ENCODE measurements at places on chromosomes 13 and 19. TPM values are rescaled to one million over a fixed set of nuclear protein-coding genes. Genes with fewer than 3 reads are reported as not detected.

GRIK5 gene
- polyA plus RNA-seq, result 0.94 TPM

GRCh38 chr19:17680230-17680722 lies 7.9 kb downstream of the UNC13A start:
- peak; percentile 86 for DNase-seq
- no peaks in the 10 kb centered on the region for H3K36me3 ChIP-seq
- peak overlapping the region; percentile 60 for H3K4me3 ChIP-seq

SH2D3A gene
- polyA plus RNA-seq, result 10.0 TPM

- H3K27me3 ChIP-seq, result peaks cover 5% of the 10 kb centered on the region
- peak overlapping the region; percentile 55 for H3K27ac ChIP-seq
- DNase-seq, result no peak
- H3K4me3 ChIP-seq, result no peak overlapping the region
- H3K36me3 ChIP-seq, result no peaks in the 10 kb centered on the region
These were observed 31.2 kb upstream of the RCBTB2 start for GRCh38 chr13:48564056-48564455.

DNA sequence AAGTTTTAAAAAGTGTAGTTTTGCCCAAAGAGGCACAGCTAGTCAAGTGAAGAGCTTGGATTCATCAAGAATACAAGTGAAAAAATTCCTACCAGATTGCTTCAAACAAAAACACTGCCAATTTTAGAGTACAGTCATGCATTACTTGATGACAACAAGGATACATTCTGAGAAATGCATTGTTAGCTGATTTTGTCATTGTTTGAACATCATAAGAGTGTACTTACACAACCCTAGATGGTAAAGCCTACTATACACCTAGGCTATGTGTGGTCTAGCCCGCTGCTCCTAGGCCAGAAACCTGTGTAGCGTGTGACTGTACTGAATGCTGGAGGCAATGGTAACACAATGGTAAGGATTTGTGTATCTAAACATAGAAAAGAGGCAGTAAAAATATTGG lies 41.1 kb downstream of the TMTC4 start:
- H3K4me3 ChIP-seq, result no peak overlapping the region
- H3K27me3 ChIP-seq, result no peaks in the 10 kb centered on the region
- no peak for DNase-seq
- no peaks in the 10 kb centered on the region for H3K4me1 ChIP-seq
- peaks cover 49% of the 10 kb centered on the region for H3K36me3 ChIP-seq

DNA sequence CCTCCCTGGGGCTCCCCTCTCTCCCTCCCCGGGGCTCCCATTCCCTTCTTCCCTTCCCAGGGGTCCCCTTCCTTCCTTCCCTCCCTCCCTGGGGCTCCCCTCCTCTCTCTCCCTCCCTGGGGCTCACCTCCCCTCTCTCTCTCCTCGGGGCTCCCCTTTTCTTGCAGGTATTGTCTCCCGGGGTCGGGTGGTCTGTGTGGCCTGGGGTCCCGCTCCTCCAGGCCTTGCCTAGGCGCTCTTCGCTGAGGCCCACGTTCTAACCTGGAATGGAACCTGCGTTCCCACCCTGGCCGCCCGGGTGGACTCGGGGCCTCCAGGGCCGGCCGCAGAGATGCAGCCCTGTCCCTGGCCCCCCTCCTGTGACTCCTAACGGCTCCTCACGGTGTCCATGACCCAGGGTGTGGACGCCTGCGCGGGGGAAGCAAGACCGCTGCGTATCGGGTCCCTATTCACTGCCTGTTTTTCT lies 940 bp upstream of the DCUN1D2 start:
- H3K4me3 ChIP-seq, result peak overlapping the region; percentile 85
- H3K36me3 ChIP-seq, result no peaks in the 10 kb centered on the region
- peaks cover 65% of the 10 kb centered on the region for H3K4me1 ChIP-seq
- peak; percentile 89 for DNase-seq
- no peaks in the 10 kb centered on the region for H3K27me3 ChIP-seq
- peak overlapping the region; percentile 92 for H3K27ac ChIP-seq

DNA sequence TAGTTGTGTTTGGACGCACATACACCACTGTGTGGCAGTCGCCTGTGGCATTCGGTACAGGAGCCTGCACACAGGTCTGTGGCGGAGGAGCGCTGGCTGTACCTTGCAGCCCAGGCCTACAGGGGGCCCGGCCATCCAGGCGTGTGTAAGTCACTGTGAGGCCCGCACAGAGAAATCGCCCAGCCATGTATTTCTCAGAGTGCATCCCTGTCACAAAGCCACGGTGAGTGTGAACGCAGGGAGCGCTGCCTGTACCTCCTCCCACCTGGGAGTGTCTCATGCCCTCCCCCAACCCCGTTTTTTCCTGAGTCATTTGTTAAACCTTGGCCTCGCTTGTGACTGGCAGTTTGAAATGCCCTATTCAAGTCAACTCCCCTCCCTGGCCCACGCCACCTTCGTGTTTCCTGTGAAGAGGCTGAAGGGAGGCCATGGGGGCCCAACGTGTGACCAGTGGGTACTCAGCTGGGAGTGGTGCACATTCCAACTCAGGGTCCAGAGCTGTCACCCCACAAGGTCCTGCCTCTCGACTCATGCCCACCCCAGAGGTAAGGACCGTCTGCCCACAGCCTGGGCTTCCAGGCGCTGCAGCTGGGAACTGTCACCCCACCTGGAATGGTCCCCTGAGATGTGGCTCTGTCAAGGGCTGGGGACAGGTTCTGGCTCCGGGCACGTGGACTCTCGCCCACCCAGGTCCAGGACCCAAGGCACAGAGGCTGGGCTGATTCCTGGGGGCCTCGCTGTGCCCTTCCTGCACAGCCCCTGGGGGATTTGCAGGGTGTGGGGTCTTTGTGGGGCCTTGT lies 11.6 kb upstream of the RASA3 start:
- no peaks in the 10 kb centered on the region for H3K27me3 ChIP-seq
- peak; percentile 85 for DNase-seq
- peaks cover 21% of the 10 kb centered on the region for H3K4me1 ChIP-seq

DNA sequence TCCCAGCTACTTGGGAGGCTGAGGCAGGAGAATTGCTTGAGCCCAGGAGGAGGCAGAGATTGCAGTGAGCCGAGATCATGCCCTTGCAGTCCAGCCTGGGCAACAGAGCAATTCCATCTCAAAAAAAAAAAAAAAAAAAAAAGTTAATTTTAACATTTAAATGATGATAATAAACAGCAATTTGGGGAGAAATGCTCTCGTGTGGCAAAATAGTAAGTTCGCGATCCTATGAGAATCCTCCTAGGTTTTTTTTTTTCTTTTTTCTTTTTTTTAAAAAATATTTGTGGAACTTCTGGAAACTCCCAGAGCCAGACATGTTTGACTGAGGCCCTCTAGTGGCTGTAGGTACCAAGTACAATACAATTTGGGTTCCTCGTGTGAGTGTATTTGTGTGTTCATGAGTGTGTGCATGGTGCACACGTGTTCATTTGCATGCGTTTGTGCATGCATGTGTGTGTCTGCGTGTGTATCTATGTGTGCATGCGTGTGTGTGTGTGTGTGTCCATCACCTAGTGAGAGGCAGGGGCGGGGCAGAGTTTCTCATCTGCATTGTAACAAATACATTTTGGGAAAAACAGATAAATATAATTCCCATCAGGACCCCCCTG lies 31.2 kb downstream of the TMPRSS9 start:
- H3K4me3 ChIP-seq, result no peak overlapping the region
- H3K36me3 ChIP-seq, result no peaks in the 10 kb centered on the region
- H3K27ac ChIP-seq, result no peak overlapping the region
- H3K27me3 ChIP-seq, result no peaks in the 10 kb centered on the region
- no peak for DNase-seq

- no peak overlapping the region for H3K27ac ChIP-seq
- no peak for DNase-seq
- no peaks in the 10 kb centered on the region for H3K27me3 ChIP-seq
- H3K4me3 ChIP-seq, result no peak overlapping the region
These were observed 8.8 kb downstream of the SPPL2B start for GRCh38 chr19:2337329-2337707.

DNA sequence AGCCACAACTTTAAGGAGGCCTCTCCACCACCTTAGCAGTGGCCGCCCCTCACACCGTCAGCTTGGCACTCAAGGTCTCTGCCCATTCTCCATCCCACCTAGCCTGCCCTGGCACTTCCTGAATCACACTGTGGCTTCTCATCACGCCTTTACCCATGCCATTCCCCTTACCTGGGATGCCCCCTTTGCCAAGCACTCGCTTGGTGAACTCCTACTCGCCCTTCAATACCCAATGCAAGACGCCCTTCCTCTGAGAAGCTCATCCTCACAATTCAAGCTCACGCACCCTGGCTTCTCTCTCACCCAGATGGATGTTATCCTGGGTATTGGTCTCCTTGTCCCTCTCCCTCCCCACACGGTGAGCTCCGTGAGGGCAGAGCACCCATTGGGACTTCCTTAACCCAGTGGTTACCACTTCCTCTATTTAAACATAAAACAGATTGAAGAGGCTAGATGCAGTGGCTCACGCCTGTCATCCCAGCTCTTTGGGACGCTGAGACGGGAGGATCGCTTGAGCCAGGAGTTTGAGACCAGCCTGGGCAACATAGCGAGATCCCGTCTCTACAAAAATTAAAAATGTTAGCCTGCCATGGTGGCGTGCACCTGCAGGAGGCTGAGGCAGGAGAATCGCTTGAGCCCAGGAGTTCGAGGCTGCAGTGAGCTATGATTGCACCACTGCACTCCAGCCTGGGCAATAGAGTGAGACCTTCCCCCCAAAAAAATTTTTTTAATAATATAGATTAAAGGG lies 12.6 kb upstream of the SHD start:
- peaks cover 6% of the 10 kb centered on the region for H3K36me3 ChIP-seq
- no peak overlapping the region for H3K4me3 ChIP-seq
- H3K27me3 ChIP-seq, result no peaks in the 10 kb centered on the region
- peaks cover 14% of the 10 kb centered on the region for H3K4me1 ChIP-seq

- H3K4me1 ChIP-seq, result peaks cover 38% of the 10 kb centered on the region
- DNase-seq, result peak; percentile 79
- H3K36me3 ChIP-seq, result no peaks in the 10 kb centered on the region
- peaks cover 31% of the 10 kb centered on the region for H3K27me3 ChIP-seq
These were observed 1.2 kb downstream of the TBC1D4 start for GRCh38 chr13:75480671-75481175.

CD209 gene
- polyA plus RNA-seq, result 0.42 TPM

PLIN5 gene
- 2.2 TPM for polyA plus RNA-seq

SIGLEC12 gene
- 2.0 TPM for polyA plus RNA-seq

DNA sequence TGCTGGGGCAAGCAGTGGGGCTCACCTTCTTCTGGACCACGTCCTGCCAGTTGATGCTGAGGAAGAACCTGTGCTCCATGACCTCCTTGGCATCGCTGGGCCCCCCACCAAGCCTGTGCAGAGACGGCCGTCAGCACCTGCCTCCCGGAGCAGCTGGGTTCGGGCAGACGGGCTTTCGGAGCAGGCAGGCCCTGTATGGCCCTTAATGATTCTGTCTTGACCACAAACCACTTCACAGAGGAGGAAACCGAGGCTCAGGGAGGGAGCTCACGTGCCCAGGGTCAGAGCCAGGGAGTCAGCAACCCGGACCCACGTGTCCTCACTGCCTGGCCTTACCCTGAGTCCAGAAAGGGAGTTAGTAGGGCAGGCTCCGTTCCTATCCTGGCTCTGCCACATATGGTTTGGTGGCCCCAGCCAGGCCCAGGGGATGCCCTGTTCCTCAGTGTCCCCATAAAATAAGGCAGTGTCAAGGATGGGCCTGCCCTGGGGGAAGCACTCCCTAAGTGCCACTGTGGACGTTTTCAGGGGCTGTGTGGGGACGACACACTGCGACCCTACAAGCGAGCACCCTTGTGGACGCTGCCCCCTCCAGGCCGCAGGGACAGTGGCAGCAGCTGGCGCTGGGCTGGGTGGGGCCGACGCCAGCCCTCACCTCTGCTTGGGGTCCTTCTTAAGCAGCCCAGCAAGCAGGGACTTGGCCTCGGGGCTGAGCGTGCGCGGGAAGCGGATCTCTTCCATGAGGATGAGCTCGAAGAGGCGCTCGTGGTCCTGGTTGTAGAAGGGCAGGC lies 8.9 kb upstream of the CCNP start:
- H3K27ac ChIP-seq, result no peak overlapping the region
- peaks cover 67% of the 10 kb centered on the region for H3K36me3 ChIP-seq
- no peak overlapping the region for H3K4me3 ChIP-seq

A1BG gene
- polyA plus RNA-seq, result 39.4 TPM

GRCh38 chr13:106846571-106847448 lies 278.9 kb upstream of the ARGLU1 start:
- no peak for DNase-seq
- H3K4me3 ChIP-seq, result no peak overlapping the region
- no peak overlapping the region for H3K27ac ChIP-seq
- no peaks in the 10 kb centered on the region for H3K36me3 ChIP-seq

GRCh38 chr13:30907121-30907861 lies 1.2 kb downstream of the MEDAG start:
- peaks cover 23% of the 10 kb centered on the region for H3K27me3 ChIP-seq
- H3K36me3 ChIP-seq, result no peaks in the 10 kb centered on the region
- no peak for DNase-seq
- no peak overlapping the region for H3K4me3 ChIP-seq

DNA sequence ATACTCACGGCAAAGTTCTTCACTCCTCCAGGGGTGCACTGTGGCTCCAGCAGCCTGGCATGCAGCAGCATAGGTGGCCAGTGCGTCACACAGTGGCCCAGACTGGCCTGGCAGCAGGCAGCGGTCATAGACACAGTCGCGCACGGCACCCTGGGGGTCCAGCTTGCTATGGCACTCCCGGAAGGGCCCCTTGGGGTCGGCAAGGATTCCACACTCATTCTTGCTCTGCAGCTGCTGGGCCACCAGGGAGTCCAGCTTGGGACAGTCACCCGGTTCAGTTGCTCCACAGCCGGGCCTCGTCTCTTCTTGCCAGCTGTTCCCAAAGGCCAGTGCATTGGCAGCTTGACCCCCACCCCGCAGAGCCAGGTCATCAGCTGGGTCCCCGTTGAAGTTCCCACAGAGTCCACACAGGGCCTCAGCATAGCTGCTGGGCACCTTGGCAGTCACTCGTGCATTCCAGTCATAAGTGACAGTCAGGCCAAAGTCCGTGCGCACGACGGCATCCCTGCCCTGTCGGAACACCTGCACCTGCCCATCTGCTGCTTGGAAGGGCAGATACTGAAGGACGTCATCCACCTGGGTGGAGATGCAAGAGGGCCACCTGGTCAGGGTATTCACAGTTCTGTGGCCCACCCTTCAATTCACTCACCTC lies 20.6 kb downstream of the FCGBP start:
- H3K36me3 ChIP-seq, result no peaks in the 10 kb centered on the region
- peak; percentile 42 for DNase-seq
- no peak overlapping the region for H3K4me3 ChIP-seq
- H3K27ac ChIP-seq, result no peak overlapping the region
- H3K4me1 ChIP-seq, result no peaks in the 10 kb centered on the region
- no peaks in the 10 kb centered on the region for H3K27me3 ChIP-seq

GRCh38 chr19:35903550-35904179 lies 1.3 kb downstream of the HCST start:
- peak overlapping the region; percentile 95 for H3K27ac ChIP-seq
- H3K27me3 ChIP-seq, result no peaks in the 10 kb centered on the region
- peak overlapping the region; percentile 44 for H3K4me3 ChIP-seq
- H3K36me3 ChIP-seq, result no peaks in the 10 kb centered on the region

GPR12 gene
- 0.02 TPM for polyA plus RNA-seq

DNA sequence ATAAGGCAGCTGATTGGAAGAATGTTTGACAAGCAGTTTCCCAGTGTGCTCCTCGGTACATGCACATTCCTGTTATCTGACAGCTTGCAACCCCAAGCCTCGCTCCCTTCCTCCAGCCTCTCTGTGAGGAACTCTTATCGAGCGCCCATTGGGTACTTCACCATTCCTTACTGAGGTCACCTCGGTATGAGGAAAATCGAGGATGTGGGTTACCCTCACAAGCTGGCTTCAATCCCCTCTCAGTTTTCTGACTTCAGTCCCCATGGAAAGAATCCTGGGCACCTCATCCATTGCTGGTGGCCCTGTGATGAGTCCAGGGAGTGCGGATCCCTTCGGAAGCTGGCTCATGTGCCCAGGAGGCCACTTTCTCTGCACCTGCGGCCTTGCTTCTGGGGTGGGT lies 17.3 kb downstream of the TEX29 start:
- H3K27me3 ChIP-seq, result no peaks in the 10 kb centered on the region
- no peak overlapping the region for H3K27ac ChIP-seq
- no peaks in the 10 kb centered on the region for H3K36me3 ChIP-seq
- H3K4me3 ChIP-seq, result no peak overlapping the region

Measured in spleen (tissue), 13 donors.